ENCODE measurements at places on chromosomes 13 and 19.

- no peak for DNase-seq
These were observed 607.3 kb downstream of the UQCRFS1 start for GRCh38 chr19:28605501-28606268.

DNA sequence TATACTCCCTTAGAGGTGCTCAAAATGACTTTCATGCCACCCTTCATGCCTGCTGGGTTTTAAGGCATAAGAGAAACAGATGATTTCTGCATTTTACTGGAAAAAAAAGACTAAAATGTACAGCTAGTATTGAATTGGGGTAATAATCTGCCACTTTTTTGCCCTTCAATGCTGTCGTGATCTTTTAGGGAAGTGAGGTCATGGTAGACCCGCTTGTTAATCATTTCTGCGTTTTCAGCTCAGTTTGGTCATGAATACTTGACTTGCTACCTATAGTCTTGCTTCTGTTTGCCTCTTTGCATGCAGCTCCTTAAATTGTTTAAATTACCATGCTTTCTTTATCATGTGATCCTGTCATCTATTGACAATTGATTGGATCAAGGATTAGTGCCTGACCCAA, 90.4 kb downstream of the PCCA start:
- DNase-seq, result no peak

DNA sequence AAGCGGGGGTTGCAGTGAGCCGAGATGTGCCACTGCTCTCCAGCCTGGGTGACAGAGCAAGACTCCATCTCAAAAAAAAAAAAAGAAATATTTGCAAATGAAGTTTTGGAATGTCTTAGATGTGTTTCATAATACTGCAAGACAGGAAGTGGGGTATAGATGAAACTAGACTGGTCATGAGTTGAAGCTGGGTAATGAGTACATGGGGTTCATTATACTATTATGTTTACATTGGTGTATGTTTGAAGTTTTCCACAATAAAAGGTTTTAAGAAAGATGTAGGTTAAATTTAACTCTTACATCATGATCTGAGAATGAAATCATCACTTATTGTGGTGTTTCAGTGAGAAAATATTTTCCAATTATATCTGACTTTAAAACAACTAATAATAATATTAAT, 19.0 kb downstream of the FNDC3A start:
- no peak for DNase-seq

DNA sequence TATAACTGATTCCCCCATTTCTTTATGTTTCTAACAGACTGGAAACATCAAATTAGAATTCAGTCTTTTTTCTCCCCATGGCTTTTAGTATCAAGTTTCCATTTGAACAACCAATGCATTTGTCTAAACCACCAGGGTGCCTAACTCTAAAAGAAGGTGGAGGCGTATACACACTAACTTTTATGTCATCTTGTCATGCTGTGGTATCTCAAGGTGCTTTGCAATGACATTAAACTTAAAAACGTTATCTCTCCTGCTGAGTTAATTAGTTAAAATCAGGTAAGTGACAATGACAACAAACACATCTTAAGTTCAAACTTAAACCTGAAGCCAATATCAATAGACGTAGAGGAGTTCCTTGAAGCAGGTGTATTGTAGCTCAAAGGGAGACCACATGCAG, 1001.7 kb downstream of the PCDH17 start:
- DNase-seq, result no peak

DNA sequence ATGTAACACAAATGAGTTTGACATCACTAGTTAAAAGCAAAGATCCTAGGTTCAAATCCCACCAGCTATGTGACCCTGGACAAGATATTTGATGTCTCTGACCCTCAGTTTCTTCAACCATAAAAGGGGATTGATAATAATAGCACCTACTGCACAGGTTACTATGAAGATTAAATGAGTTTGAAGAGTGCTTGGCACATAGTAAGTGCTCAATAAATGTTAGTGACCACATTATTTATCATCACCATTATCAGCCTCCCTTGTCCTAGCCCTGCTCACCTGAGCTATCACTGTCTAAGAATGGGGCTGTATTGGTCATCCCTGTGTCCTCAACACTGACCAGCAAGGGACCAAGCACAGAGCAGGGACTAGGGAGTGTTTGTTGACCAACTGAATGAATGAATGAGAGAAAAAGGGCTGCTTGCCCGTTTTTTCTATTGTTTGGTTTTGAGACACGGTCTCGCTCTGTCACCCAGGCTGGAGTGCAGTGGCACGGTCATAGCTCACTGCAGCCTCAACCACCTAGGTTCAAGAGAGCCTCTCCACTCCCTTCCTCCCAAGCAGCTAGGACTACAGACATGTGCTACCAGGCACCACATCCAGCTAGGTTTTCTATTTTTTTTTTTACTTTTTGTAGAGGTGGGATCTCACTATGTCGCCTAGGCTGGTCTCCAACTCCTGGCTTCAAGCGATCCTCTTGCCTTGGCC, 26.6 kb upstream of the DACT3 start:
- no peak for DNase-seq

GRCh38 chr19:726993-727956, 18.5 kb downstream of the PALM start:
- DNase-seq, result no peak

- DNase-seq, result no peak
These were observed 32.3 kb downstream of the TSSK6 start for GRCh38 chr19:19482809-19483596.

DNA sequence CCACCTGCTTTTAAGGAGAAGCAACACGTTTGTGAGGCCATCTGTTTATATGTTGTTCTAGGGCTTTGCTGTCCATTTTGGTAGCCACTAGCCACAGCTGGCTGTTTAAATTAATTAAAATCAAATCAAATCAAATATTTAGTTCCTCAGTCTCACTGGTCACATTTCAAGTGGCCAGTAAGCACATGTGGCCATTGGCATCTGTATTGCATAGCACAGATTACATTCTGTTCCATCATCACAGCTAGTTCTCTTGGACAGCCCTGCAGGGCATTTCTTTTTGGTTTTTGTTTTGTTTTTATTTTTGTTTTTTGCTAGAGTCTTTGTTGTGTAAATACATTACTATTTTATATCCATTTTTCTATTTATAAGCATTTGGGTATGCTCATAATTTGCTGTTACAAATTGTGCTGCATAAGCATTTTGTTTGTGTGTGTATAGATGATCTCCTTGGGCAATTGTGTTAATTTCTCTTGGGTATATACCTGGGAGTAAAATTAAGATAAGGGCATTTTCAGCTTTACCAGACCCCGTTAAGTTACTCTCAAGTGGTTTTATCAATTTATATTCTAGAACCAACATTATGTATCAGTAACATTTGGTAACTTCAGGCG, 31.3 kb downstream of the SAE1 start:
- no peak for DNase-seq

GRCh38 chr19:9720541-9720940, 45.6 kb upstream of the ZNF562 start:
- DNase-seq, result no peak
